ENCODE measurements at places on chromosomes 5 and 9.

DNA sequence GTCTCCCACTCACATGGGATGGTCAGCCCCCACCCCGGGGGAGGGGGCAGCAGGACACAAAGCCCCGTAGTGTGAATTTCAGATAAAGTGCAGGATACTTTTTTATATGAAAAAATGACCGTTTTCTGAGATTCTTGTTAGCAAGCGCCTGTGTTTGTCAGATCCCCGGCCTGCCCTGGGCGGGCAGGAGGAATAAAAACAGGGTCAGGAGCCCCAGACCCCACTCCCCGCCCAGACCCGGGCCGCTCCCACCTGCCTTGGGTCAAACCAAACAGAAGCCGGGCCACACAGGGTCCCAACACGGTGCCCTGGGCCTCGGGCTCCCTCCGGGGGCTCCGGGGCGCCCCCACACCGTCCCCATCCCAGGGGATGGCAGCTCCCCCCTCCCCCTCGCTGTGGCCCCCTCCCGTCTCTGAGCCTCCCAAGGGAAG lies 13.5 kb upstream of the NRARP start:
- DNase-seq = no peak

DNA sequence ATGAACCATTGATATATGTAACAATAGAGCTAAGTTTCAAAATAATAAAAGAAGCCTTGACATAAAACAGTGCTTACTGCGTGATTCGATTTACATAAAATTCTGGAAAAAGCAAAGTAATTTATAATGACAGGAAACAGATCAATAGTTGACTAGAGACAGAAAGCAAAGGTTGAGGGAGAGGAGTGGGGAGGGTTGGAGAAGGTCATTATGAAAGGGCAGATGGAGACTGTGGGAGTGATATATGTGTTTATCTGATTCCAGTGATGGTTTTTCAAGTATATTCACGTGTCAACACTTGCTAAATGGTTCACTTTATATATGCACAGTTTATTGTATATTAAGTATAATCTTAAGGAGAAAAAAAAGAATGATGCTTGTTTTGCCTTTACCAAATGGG lies 1885.7 kb upstream of the NUDT12 start:
- no peak for DNase-seq

DNA sequence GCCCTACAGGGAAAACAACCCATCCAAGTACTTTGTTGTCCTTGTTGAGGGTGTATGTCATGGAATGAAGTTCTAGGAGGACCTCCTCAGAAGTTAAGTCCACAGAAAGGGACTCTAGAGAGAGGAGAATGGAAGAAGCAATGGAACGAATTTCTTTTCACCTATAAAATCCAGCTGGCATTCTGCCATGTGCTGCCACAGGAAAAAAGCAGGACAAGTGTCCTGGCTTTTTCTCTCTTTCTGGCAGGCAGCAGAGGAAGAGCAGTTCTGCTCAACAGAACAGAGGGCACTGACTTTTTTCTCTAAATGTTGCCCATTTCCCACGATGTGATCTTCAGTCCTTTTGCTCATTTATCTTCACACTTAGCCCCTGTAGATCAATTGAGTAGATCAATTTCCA lies 240.8 kb downstream of the MCTP1 start:
- DNase-seq = no peak

DNA sequence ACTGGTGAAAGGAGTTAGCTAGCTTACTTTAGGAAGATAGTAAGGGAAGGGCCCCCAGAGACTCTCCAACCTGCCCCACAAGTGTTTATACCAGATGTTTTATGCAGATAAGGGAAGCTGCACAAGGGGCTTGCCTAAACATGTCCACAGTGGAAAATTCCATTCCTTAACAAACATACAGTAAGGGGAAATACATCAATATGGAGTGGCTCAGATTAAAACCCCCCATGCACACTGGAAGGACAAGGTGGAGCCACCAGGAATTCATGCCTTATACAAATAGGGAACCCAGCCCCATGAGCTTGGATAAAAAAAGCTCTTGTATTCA lies 106.3 kb upstream of the GPBP1 start:
- DNase-seq = no peak

DNA sequence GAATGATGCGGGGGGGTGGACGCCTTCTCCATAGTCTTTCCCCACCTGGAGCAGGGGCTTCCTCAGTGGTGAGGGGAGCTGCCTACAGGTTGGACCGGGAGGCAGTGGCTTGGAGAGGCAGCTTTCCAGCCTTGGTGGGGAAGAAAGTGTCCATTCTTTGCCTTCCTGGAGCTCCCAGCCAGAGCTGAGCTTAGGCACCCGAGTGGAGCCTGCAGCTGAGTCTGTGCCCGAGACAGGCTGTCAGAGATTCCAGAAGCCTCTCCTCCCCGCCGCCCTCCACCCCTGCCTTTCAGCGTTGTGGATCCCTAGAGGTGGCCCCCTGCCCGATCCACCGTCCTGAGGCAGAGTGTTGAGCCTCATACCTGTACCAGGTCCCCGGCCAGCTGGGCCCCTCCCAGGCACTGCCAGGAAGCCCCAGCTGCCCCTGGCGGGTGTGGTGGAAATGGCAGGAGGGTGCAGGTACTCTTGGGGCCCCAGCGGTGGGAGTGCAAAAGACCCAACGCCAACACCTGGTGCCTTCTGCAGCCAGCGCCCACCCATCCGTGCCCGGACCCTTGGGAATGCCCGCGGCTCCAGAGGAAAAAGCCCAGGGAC lies 112.0 kb downstream of the RXRA start:
- DNase-seq = no peak

- DNase-seq = no peak
Measured at GRCh38 chr5:57777174-57777581, 294.6 kb upstream of the ACTBL2 start.

DNA sequence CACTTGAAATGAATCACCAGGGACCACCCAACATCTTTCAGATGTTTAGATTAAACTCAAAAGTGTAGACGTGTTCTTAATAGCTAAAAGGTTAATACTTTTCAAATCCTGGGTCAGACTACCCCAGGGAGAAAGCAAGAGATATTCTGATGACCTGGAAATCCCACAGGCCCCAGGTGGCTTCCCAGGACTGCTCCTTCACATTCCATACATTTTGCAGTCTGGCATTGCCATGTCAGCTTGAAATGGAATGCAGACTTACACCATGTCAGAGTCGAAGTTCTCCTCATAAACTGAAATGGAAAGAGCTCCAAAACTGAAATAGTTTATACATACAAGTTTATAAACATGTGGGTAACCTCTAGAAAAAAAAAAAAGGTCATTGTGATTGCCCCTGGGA lies 61.5 kb downstream of the TMEM167A start:
- DNase-seq = no peak

- no peak for DNase-seq
Measured at GRCh38 chr9:35847792-35848572, 19.0 kb downstream of the TMEM8B start.

DNA sequence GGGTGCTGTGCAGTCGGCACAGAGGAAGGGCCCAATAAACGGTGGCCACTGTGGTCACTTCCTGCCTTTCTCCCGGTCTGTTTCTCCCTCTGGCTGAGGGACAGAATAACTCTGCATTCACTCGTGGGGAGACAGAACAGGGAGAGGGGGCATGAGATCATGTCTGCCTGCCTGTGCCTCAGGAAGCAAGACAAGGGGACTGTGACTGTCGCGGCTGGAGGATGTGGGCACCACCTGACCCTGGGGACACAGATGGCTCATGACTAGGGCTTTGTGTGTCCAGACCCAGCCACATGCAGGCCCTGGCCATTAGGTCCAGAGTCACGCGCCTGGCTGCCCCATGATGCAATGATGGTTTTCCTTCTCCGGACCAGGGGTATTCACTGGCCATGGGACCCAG lies 5.8 kb downstream of the TRUB2 start:
- DNase-seq = no peak

GRCh38 chr9:32877103-32877502 lies 93.8 kb downstream of the TMEM215 start:
- DNase-seq = no peak

- no peak for DNase-seq
Measured at GRCh38 chr5:57033503-57033902, 81.6 kb upstream of the MIER3 start.

DNA sequence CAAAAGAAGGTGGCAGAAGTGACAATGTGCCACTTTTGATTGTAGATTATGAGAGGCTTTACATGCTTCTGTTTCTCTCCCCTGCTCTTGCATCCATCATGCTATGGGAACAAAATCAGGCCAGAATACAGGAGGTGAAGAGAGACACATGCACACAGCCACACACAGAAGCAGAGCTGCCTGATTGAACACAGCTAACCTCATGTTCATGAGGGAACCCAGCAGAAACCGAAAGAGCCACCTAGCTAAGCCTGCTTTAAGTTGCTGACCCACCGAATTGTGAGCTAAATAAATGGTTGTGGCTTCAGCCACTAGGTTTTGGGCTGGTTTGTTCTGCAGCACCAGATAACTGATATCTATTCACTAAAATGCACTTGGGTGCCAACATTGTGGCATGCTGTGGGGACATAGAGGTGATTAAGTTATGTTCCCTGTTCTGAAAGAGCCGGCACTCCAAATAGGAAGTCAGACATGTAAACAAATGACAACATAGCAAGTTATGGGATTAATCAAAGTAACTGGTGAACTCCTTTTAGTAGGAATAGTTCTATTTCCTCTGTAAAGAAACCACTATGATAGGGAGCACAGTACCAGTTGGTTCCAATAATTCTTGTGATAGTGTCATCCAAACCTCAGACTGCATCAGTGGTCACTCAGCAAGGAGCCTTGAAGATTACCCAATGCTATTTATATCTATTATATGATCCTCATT lies 93.6 kb upstream of the TNC start:
- no peak for DNase-seq

- no peak for DNase-seq
Measured at GRCh38 chr9:12735665-12736064, 39.2 kb upstream of the LURAP1L start.

GRCh38 chr5:41154491-41154890 lies 58.8 kb downstream of the C6 start:
- DNase-seq = no peak

DNA sequence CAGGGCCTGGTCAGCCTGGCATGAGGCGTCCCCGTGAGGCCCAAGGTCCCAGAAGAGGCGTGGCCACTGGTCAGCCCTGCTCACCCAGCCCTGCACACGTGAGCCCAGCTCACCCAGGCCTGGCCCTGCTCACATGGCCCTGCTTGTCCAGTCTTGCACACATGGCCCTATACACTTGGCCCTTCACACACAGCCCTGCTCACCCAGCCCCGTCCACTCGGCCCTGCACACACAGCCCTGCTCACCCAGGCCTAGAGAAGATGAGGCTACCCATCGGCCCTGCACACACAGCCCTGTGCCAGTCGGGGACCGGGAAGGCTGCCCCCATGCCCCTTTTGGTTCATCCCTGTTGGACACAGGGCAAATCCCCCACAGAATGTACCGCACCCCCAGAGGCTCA lies 28.4 kb downstream of the ZDHHC11B start:
- no peak for DNase-seq

- DNase-seq = no peak
Measured at GRCh38 chr9:2725898-2726649, 8.8 kb downstream of the KCNV2 start.

- DNase-seq = no peak
Measured at GRCh38 chr9:2934241-2934650, 90.4 kb upstream of the PUM3 start.

DNA sequence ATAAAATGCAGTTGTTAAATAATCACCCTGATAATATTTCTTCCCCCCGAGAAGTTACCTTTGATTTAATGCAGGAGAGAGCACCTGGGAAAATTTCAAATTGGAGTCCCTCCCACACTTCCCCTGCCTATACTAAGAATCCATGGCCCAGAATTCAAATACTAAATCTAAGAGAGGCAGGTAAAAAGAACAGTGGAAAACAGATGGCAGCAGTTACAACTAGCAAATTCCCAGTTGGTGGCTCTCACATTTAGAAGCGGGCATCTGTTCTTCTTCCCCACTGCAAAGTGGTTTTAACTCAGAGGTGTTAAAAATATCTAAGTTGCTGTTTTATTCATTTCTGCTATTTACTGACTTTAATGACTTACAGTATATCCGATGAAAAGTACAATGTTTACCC lies 210.4 kb upstream of the ELAVL2 start:
- DNase-seq = no peak

DNA sequence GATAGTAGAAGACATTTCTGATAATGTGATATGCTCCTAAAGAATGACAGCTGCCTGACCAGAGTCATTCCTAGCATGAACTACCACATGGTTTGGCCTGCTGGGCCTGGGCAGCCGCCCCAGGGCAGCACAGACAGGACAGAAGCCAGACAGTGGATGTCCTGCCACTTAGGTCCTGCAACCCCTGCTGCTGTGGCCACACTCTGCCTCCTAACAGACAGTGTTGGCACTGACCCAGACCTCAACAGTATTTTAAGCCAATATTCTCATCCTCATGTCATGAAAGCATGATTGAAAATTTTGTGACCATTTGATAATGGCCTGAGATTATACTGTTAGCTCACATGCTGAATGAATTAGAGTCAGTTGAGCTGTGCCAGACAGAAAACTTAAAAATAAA lies 15.8 kb downstream of the CENPP start:
- DNase-seq = no peak

DNA sequence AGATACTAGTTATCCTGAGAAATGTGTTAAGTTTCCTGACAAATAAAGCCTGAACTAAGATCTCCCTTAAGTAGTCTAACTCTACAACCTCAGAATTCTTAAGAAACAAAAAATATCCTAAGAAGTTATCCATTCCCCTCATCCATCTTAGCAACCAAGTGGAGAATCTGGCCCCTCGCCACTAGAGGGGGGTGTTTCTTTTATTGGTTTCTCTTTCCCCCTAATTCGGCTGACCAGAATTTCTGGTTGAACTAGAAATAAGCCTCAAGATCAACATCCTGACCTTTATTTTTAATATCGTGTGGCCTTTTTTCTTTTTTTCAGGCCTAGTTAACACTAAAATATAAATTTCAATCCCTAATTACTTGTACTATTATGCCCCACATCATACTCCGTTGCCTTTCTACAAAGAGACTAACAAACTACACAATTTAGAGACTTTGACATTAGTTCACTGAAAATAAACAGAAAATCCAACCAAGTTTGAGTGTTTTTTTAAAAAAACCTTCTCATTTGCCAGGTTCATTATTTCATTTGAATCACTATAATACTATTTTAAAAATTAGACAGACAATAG lies 14.3 kb upstream of the NR4A3 start:
- DNase-seq = no peak

- DNase-seq = no peak
Measured at GRCh38 chr5:19853616-19854240, 134.3 kb downstream of the CDH18 start.

GRCh38 chr5:60036192-60036938 lies 142.8 kb upstream of the PDE4D start:
- DNase-seq = no peak

GRCh38 chr5:15248731-15249130 lies 251.2 kb upstream of the FBXL7 start:
- DNase-seq = no peak

GRCh38 chr5:78604689-78605285 lies 43.8 kb downstream of the LHFPL2 start:
- no peak for DNase-seq

- no peak for DNase-seq
Measured at GRCh38 chr9:135061441-135061840, 26.0 kb upstream of the OLFM1 start.
